ENCODE measurements at places on chromosomes 13 and 19. TPM values are rescaled to one million over a fixed set of nuclear protein-coding genes. Genes with fewer than 3 reads are reported as not detected.

DNA sequence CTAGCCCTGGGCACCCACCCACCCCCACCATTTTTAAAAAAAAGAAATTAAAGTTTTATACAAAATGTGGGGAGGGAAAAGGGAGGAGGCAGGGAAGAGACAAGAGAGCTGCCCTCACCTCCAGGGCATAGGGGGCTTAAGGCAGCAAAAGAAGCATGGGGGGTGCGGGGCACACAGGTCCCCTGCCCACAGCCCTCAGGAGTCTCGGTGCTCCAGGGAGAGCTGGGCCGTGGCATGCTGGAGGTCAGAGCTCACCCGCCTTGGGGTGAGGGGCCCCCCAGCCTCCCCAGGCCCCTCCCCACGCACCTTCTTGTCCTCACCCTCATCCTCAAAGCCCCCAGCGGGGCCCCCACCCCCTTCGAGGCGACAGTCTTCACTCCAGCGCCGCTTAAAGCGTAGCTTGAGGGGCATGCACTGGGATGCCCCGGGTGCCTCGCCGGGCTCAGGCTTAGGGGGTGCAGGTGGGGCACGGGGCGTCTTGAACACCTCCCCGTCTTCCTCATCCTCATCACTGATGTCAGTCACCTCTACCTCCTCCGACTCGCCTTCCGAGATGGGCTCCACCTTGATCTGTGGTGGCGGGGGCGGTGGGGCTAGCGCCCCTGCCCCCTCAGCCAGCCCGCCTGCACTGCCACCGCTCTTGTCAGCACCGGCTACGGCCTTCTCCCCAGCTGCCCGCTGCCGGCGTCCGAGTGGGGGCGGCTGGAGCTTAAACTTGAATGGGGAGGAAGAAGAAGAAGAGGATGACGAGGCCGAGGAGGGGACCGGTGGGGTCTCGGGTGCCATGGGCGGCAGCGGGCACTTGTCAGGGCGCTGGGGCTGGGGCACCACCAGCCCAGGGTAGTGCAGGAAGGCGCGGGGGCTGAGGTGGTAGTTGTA is 6.1 kb upstream of the GSK3A start:
- DNase-seq, result no peak

DNA sequence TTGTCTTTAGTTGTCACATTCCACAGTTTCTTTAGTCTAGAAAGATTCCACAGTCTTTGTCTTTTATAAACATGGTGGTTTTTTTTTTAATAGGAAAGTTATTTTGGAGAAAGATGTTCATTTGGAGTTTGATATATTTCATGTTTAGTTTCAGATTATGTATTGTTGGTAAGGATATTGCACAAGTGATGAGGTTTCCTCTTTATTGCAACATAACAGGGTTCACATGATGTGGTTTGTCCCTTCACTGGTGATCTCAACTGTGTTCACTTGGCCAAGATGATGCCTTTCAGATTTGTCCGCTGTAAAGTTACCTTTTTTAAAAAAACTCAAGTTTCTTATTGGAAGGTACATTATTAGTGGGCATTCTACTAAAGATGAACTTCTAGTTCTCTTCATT is 3.2 kb downstream of the ZNF230 start:
- no peak for DNase-seq

DNA sequence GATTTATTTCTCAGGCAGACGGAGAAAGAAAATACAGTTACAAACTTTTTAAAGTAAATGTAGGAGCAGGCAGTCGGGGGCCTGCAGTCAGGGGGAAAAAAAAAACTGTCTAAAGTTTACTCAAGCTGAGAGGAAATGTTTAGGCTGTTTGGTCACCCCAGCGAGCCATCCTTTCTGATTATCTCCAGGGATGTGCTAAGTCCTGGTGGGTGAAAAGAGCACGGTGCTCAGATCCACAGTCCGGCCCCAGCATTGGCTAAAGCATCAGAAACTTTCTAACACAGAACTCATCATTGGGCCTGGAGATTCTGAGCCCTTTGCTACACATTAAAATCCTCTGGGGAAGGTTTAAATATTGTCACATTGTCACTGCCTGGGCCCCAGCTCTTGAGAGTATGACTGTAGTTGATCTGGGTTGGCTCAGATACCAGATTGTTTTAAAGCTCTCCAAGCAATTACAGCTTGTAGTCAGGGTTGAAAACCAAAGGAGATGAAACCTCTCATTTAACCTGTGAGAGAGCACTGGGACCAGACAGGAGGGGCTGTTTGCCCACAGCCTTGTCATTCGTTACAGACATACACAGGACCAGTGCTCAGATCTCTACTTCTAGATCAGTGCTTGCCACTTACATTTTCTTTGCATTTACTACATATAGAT is 131.1 kb upstream of the HTR2A start:
- DNase-seq, result no peak

Gene ADGRE3
- not detected for total RNA-seq

GRCh38 chr19:18517606-18518005 is 4.3 kb downstream of the ELL start:
- DNase-seq, result no peak

DNA sequence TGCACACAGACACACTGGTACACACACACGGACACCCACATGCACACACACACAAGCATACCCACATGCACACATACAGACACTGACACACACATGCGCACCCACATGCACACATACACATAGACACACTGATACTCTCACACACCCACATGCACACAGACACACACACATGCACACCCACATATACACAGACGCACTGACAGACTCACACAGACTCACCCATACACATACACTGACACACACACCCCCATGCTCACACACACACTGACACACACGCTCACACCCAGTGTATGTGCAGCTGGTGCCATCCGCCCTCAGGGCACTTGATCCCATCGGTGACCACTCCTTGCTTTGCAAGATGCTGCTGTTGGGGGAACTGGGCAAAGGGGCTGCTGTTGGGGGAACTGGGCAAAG is 9.7 kb upstream of the RASA3 start:
- peak; percentile 74 for DNase-seq

Gene IRF2BP1
- total RNA-seq, result 24.9 TPM
